ENCODE measurements at places on chromosomes 1 and 21.

GRCh38 chr1:211531194-211532087, 39.5 kb upstream of the RD3 start:
- no peak for DNase-seq

DNA sequence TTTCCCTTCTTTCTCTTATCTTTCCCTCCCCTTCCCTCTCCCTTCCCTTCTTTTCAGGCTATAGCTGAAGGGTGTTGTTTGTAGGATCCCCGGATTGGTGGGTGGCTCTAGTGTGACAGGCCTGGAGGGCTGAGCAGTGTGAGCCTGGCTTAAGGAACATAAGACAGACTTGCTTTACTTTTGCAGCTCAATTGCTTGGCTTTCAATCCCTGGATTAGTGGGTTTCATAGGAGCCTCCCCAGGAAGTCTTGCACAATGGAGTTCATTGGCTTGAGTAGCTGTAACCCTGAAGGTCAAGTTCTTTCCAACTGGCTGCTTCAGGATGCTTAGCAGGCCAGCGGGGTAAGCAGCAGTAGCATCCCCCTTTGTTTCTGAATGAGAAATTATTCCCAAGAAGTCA, 126.7 kb downstream of the CAMTA1 start:
- no peak for DNase-seq

GRCh38 chr1:192730198-192730597, 78.6 kb upstream of the RGS2 start:
- DNase-seq, result no peak

GRCh38 chr1:44037154-44037553, 5.9 kb upstream of the SLC6A9 start:
- no peak for DNase-seq

DNA sequence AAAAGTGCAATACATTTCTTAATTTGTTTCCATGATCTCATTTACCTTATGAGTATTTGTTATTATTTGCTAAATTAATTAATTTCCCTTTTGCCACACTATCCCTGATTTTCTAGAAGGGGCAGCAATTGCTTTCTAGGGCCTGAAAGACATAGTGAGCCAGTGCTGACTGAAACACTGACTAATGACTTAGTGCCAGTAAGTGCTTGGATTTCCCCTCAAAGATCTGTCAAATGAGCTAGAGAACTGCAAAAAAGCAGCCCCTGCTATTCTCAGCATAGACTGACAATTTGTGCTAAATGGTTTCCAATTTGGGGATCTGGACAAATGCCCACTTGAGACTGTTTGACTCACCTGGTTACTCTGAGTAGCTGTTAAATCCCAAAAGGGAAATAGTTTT, 35.6 kb upstream of the USH2A start:
- no peak for DNase-seq

DNA sequence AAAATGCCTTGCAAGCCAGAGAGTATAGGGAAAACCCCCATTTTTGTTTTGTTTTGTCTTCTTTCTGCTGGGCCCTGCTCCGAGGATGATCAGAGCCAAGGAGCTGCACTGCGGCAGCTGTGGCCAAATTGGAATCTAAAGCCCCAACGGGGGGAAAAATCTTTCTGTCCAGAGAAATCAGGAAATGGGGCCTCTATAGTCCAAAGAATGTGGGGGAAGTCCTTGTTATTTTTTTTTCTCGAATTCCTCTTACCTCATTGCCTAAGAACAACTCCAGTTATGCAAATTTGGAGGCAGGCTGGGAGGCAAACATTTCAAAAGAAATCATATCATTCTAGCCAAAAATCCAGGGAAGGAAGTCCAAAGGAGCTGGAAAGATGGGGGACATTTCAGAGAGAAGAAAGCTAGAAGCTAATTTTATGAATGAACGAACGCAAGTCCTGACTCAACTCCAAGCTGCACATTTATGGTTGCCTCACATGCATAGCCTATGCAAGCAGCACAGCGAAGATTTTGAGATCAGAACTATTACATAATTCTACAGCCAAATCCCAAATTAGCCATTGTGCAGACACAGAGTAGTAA, 263.2 kb downstream of the KCTD3 start:
- peak; percentile 9 for DNase-seq

DNA sequence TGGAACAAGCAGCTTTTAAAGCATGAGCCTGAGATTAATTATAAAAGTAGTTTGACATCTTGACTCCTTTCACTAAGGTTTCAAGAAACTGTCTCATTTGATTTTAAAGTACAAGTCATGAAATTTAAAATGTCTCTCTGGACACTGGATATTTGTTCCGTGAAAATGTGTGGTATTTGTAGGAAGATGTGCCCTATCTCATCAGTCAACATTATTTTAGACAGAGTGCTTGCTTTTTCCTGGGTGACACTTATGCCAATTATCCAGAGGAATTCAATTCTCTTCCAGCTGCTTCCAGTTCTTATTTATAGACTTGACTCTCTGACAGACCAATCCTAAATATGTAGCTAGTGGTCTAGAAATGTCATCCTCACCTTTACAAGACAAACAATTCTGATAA, 300.4 kb downstream of the PLA2G4A start:
- no peak for DNase-seq

DNA sequence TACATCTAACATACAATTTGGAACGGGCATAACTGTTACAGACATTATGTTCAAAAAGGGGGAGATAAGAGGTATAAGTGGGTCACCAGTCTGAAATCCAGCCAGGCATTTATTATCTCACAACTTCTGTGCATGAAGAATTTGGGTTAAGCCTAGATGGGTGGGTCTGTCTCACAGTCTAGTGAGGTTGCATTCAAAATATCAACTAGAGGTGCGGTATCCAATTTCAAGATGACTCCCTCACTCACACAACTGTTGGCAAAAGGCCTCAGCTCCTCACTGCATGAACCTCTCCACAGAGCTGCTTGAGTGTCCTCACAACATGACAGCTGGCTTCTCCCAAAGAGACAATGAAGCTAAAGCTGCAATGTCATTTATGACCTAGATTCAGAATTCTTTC, 4.7 kb downstream of the AUNIP start:
- no peak for DNase-seq

- peak; percentile 27 for DNase-seq
Observed at GRCh38 chr1:6961905-6962477, 176.7 kb downstream of the CAMTA1 start.

- DNase-seq, result peak; percentile 72
Observed at GRCh38 chr1:58848818-58849411, 65.1 kb upstream of the JUN start.

DNA sequence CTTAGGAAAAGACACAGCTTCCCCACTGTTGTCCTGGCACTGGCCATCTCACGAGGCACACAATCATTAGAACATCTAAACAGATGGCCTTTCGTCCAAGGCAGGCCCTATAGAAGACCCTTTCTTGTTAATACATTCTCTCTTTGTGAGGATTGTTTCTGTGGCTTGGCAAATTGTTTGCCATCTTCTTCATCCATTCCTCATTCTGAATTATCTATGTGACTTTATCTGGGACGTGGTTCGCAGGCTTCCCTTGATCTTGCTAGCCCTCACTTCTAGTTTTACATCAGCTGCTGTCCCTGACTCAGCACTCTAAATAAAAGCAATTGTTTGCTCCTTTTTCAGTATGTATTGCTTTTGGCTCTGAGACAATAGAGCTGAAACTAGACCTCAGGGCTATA, 101.1 kb upstream of the ZC3H11B start:
- DNase-seq, result no peak

- no peak for DNase-seq
Observed at GRCh38 chr21:31576428-31576827, 83.1 kb upstream of the SOD1 start.

DNA sequence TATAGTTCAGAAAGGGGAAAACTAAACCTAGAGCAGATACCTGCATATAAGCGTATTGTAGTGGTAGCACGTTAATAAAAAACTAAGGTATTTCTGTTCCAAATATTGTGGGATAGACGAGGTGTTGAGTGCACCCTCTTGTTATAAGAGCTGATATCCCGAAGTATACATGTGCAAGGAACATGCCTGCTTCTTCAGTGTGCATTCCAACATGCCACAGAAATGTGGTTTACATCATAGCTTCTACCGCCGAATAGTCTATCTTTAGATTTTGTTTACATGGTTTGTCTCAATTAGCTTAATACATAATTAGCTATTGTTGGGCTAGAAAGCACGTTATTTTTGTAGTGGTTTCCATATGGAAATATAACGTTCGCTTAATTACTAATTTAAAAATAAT, 2.2 kb downstream of the CHRM3 start:
- no peak for DNase-seq

GRCh38 chr1:77874804-77875445, 13.5 kb upstream of the NEXN start:
- peak; percentile 62 for DNase-seq

- peak; percentile 91 for DNase-seq
Observed at GRCh38 chr1:14946684-14947238, 206.8 kb upstream of the TMEM51 start.

GRCh38 chr1:92924501-92924900, 36.8 kb downstream of the DIPK1A start:
- DNase-seq, result no peak

DNA sequence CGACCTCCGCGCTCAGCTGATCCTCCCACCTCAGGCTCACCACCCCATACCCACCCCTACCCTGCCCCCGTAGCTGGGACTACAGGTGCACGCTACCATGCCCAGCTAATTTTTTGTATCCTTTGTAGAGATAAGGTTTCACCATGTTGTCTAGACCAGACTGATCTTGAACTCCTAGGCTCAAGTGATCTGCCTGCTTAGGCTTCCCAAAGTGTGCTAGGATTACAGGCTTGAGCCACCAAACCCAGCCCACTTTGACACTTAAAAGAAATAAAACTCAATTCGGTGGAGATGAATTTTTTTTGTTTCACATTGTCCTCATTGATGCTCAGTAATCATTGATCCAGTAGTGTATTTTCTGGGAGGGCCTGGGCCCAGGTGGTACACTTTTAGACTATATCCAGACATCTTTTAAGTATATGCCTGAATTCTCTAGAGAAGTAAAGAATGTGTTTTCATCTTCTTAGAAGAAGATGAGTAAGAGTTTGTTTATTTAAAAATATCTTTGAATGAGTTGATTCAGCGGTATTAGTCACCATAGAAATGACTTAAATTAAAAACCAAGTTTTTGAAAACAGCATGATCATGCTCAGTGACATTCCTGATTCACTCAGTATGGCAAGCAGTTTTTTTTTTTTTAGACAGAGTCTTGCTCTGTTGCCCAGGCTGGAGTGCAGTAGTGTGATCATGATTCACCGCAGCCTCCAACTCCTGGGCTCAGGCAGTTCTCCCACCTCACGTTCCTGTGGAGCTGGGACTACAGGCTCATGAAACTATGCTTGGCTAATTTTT, 57.8 kb downstream of the EPB41 start:
- peak; percentile 82 for DNase-seq

- peak; percentile 14 for DNase-seq
Observed at GRCh38 chr21:16211339-16212303, 481.8 kb downstream of the USP25 start.

DNA sequence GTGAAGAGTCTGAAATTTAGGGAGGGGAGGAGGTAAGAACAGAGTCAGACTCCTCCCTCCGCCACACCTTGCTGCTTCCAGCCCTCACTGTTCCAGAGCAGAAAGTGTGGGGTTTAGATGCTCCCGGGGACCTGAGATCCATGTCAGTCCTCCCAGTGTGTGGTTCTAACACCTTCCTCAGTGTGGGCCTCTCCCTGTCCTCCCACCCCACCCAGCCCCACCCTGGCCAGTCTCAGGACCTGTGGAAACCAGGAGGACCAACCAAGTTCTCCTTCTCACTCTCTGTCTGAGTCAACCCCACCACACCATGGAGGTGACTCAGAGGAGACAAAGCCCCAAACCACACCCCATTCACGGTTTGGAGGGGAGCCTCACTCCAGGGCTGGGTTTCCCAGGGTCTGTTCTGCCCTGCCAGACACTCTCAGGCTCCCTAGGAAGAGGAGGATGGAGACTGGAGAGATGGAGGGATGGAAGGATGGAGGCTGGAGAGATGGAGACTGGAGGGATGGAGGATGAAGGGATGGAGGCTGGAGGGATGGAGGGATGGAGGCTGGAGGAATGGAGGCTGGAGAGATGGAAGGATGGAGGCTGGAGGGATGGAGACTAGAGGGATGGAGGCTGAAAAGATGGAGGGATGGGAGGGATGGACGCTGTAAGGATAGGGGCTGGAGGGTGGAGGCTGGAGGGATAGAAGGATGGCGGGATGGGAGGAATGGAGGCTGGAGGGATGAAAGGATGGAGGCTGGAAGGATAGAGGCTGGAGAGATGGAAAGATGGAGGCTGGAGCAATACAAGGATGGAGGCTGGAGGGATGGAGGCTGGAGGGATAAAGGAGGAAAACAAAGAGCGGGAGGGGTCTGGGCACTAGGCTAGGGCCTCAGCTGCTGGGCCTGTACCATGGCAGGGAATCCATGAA, 100.9 kb upstream of the RUNX3 start:
- DNase-seq, result peak; percentile 78

- DNase-seq, result peak; percentile 90
Observed at GRCh38 chr21:35051287-35051818, 2.3 kb upstream of the RUNX1 start.

DNA sequence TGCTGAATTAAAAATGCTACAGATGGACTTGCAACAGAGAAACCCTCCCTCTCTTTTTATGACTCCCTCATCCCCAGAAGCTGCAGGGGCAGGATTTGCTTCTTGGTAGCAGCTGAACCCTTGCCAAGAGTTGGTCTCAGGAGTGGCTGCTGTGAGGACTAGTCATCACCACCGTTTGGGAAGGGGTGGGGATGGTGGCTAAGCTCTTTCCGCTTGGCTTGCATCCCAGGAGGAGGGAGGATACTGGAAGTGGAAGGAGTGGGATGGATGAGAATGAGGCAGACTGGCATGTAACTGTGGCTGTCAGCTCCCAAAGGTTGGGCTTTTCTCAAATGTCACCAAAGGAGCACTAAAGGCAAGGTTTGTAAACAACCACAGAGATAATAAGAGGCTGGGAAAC, 50.8 kb upstream of the COL24A1 start:
- DNase-seq, result peak; percentile 94

- no peak for DNase-seq
Observed at GRCh38 chr1:221548942-221549341, 192.9 kb downstream of the DUSP10 start.

GRCh38 chr1:21184276-21184675, 7.6 kb upstream of the EIF4G3 start:
- no peak for DNase-seq

GRCh38 chr21:19122356-19122755, 718.8 kb upstream of the TMPRSS15 start:
- no peak for DNase-seq

GRCh38 chr1:218401441-218401997, 56.4 kb downstream of the TGFB2 start:
- no peak for DNase-seq

- DNase-seq, result no peak
Observed at GRCh38 chr1:163399976-163400601, 78.3 kb downstream of the NUF2 start.

- DNase-seq, result peak; percentile 97
Observed at GRCh38 chr1:226602186-226603021, 53.8 kb downstream of the STUM start.

DNA sequence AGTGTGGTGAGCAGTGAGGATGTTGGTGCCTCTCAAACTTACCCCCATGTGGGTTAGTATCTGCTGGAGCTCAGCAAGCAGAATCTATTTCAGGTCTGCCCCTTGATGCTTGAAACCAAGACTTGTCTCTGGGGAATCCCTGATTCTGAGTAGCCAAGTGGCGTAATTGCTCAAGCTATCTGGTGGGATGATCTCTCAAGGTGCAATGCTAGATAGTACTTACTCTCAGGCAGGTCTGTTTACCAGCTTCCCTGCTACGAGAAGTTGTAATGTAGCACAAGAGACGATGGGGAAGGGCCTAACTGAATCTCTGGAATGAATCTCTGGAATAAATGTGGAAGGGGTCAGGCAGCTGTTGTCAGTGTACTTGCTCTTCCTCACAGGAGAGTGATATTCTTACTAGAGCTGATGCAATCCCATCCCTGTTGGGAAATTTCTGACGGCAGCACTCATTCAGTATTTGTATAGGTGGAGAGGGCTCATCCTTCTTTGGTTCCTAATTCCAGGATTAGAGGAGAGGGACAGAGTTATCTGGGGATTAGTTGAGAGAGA, 65.4 kb downstream of the MACF1 start:
- DNase-seq, result no peak

Data from osteoblast (primary cell).